Brain (organoid and tissue), 16 donors: ENCODE measurements at places on chromosomes 5 and 9.
A peak's percentile ranks its signal among the peaks of the same experiment; 100 is the strongest.

DNA sequence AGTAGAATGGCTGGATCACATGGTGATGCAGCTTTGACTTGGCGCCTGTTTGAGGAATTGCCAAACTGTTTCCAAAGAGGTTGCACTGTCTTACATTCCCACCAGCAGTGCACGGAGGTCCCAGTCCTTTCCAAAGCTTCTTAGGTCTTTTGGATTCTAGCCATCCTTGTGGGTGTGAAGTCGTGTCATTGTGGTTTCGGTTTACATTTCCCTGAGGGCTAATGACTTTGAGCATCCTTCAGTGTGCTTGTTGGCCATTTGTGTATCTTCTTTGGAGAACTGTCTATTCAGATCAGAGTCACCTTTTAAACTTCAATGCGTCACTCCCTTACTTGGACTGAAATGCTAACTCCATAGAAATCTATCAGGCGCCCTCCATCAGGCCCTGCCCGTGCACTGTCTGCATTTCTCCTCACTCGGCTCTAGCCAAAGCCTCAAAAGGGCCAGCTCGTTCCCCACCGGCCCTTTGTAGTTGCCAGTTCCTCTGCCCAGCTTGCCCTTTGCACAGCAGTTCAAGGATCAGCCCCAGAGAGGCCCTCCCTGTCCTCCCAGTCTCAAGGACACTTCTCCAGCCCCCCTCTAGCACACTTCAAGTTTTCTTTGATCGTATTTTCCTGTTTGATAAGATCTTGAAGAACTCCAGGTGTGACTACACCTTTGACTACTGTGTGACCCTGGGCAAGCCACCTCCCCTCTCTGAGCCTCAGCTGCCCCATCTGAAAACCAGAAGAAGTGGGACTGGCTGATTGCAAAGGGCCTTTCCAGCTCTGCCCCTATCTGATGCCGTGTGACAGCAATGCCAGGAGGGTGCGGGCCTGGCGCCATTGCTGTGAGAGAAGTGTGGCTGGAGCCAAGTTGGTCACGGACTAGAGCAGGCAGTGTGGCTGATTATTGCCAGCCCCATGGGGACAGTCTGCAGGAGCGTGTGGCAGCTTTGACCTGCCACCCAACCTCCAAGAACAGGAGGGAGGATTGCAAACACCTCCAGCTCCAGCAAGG is 5.6 kb downstream of the HRH2 start:
- no peak for DNase-seq

DNA sequence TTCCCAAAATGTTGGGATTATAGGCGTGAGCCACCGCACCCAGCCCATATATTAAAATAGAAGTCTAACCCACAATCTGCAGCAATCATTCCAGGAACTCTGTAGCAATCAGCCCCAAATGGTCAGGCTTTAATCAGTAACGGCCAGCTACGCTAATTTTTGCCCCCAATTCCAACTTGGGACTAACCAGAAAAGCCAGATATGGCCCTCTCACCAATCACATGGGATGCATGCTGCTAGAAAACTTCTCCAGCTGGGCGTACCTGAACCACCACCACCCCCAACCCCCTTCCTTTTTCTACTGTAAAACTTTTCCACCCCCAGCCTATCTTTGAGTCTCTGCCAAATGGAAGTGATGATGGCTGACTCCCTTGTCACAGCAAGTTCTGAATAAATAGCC is 4.1 kb downstream of the SUSD1 start:
- DNase-seq = no peak

DNA sequence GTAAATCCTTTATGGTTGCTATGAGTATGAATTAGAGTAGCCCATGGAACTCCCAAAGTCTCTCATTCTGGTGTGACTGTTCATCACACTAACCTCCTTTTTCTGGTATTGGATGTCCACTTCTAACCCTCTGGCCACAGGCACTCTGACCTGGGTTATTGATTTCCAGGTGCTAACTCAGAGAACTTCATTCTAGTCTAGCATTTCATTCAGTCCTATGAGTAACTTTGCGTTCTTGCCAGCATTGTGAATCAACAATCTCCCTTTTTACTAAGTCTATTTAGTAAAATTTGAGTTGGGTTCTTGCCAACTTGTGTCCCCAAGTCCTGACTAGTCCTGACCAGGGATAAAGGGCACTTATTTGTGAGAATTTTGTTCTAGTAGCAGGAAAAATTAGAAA is 103.5 kb downstream of the SNX18 start:
- no peak for DNase-seq

- DNase-seq = peak; percentile 93
These were observed 286.6 kb downstream of the CRB2 start for GRCh38 chr9:123642291-123643278.

- DNase-seq = peak; percentile 87
These were observed at the start of gene SH3PXD2B for GRCh38 chr5:172454358-172455086. Gene SH3PXD2B (minus strand): TSS chr5:172454525. CDS start chr5:172454352, 173 bp downstream.

GRCh38 chr5:122490718-122491117 is 178.7 kb downstream of the SNCAIP start:
- no peak for DNase-seq

DNA sequence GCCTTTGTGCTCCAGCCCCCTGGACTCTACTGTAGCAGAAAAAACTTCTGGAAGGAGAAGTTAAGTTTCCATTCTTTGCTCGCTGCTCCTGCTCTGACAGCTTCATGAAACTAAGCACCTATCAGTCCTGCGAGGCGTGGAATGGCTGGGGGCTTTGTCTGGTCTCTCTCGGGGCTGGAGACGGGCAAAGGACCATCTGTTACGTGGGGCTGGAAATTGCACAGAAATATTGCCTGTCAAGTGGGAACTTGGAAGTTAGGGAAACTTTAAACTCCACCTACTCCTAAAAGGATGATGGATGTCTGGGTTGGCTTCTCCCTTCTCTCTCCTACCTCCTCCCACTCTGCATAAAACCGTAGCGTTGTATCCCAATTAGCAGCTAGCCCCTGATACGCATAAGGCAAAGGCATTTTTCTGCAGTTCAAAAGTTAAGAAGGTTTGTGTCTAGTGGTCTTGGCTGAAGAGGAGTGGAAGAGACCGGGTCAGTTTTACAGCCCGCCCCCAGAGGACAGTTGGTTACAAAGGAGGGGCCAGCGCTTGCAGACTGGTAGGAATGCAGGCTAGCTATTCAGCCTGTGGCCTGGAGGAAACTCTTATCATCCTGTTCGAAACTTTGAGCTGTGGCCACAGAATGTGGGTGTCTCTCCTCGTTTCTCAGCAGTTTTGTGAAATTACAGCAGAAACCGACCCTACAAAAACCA is 1.3 kb downstream of the FBXL7 start:
- peak; percentile 68 for DNase-seq

DNA sequence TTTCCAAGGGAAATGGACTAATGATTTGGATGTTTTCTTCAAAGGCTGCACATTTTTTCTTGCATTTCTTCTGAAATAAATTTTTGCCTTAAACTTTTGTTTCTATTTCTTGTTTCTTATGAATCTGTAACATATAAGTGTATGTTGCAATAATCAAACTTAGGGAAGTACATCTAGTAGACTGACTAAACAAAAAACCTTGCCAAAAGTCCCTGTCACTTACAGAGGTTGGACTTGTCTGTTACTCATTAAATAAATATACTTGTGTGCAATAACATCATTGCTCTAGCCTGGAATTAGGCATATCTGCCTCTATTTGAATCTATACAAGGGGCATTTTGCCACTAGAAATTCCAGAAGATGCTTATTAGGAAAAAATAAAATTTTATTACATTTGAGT is 56.6 kb downstream of the C6 start:
- no peak for DNase-seq

GRCh38 chr5:78899922-78900362 is 85.2 kb downstream of the ARSB start:
- no peak for DNase-seq

- peak; percentile 53 for DNase-seq
These were observed 139.5 kb upstream of the KLF9 start for GRCh38 chr9:70553707-70554673.

DNA sequence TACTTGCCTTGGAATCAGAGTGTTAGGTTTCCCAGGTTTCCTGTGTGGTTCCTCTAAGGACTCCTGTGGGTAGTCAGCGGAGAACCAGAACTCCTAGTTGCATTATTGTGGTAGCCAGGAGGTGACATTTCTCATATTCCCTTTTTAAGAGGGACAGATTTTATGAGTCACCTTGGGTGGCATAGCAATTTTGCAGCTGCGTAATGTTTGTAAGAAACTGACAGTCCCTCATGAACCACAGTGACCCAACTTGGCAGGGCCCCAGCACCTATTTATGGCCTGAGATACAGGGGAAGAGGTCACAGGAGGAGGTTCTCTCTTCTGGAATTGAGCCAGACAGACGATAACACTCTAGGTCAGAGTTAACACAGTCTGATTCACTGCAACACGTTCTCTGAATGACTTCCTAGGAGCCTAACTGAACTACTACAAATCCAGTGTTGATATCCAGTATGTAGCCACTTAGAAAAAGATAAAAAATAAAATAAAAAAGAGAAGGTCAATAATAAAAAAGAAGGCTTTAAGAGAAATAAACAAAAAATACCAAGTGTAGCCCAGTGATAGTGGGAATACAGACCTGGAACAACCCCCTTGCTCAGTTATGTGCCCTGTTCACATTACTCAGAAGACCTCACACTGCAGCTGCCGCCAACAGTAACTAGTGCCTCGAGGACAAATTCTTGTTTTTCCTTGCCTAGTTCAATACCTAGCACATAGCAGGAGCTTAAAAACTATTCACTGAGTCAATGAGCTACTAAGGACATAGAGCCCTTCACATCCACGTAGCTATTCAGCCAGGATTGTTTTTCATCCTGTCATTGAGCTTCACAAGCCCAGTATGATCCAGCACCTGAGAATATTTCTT is 50.7 kb upstream of the VLDLR start:
- peak; percentile 9 for DNase-seq

GRCh38 chr9:136750526-136750925 is 2.2 kb upstream of the LCN6 start:
- DNase-seq = no peak

- no peak for DNase-seq
These were observed 5.6 kb upstream of the DND1 start for GRCh38 chr5:140678993-140679392.

DNA sequence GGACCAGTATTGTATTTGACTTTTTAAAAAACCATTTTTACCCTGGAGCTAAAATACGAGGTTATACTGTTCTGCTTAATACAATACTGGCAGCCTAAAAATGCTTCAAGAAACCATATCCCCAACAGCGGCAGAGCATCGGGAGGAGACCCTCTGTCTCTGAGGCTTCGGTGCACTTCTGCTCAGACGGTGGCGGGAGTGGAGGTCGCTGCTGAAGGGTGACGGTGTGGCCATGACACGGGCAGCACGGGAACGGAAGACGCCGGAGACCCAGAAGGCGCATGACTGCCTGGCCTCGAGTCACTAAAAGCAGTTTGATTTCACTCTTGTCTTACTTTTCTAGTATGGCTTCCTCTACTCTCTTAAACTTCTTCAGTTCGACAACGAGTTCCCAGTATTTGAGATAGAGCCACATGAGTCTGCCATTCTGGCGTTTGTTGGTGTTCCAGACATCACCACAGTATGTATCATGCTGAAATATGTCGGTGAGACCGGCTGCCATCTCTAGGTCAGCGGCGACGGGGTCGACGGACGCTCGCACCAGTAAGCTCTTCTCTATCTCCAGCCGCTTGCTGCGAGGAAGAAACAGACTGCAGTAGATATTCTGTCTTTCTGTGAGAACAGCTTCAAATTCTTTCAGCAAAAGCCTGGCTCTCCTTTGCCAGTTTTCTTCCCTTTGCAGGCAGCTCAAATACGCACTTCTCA is 12.8 kb downstream of the CCDC127 start:
- DNase-seq = no peak

DNA sequence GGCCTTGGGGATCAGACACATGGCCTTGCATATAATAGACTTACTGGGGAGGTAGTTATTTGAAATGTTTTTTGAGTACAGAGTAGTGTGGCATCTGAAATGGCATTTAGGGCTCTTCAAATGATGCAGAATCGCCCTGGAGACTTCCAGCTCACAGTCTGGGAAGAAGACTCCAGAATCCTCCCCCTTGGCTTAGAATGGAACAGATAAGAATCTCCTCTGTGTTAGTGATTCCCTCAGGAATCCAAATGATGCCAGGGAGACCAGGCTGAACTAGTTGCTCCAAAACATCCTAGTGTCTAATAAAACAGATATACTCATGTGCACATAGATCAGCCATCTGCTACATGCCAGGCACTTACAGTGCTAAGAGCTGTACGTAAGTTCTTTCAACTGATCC is 38.6 kb upstream of the SMC5 start:
- DNase-seq = no peak

GRCh38 chr5:181188700-181189362 is 16.2 kb downstream of the TRIM7 start:
- peak; percentile 94 for DNase-seq

DNA sequence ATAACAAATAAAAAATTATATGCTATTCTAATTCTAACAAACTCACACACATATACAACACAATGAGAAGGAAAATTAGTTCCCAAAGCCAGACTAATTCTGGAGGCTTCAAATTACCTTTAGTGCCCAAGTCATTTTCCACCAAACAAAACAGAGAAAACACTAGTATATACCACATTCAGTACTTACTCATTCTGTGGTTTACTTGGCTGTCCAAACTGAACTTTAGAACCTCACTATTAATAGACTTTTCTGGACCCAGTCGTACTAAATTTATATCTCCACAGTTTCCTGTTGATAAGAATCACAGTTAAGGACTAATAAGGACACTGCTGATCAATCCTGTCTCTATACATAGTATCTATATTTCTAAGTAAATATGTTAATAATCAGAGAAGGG is 66.4 kb downstream of the SETX start:
- DNase-seq = no peak

GRCh38 chr5:81161012-81161601 is 72.0 kb upstream of the CKMT2 start:
- DNase-seq = no peak

- no peak for DNase-seq
These were observed 734.5 kb upstream of the ZNF608 start for GRCh38 chr5:125480911-125481310.

- DNase-seq = no peak
These were observed 14.5 kb downstream of the FRMD3 start for GRCh38 chr9:83523684-83524083.

- no peak for DNase-seq
These were observed 32.2 kb downstream of the STXBP1 start for GRCh38 chr9:127644146-127644827.

DNA sequence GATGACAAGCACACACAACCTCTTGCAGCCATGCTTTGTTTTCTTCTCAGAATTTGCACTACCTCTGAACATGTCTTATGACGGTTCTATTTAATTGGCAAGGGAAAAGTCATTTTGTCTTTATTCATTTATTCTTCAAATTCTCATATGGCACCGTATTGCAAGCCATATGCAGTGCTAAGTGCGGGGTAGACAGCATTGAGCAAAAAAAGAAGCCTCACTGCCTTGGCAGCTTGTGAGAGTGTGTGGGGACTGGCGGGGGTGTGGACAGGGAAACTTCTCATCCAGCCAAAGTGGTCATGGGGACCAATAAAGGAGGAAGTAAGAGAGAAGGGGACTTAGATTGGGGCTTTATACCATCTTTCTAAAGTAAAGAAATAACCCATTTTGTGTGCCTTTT is 160.0 kb downstream of the CDH12 start:
- DNase-seq = no peak

GRCh38 chr5:141369994-141370848 is at the start of gene PCDHGB3:
Gene PCDHGB3 (plus strand): TSS chr5:141370242. CDS start chr5:141370395, 153 bp downstream.
- peak; percentile 39 for DNase-seq

- DNase-seq = peak; percentile 3
These were observed 461.3 kb upstream of the RORB start for GRCh38 chr9:74035786-74036185.
